ENCODE measurements at places on chromosomes 1 and 21.

DNA sequence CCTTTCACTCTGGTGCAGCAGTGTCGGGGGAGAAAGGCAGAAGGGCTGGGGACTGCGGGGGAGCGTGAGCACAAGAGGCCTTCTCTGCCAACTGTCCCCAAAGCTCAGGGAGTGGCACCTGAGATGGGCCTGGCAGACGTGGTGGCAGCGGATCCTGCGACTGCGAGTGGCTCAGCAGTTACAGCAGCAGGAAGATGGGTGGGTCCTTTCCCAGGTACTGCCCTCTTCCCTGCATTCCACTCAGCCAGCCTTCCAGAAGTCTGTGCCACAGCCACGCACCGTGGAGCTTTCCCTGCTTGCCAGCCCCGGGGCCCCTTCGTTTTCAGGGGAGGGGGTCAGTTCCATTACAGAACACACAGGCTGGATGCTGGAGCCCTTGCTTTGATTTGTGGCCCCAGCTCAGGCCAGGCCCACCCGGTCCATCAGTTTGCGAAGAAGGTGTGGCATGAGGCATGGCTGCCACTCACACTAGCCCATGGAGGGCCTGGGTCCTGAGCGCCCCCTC is 17.2 kb downstream of the MTHFR start:
- no peak for DNase-seq

GRCh38 chr1:173410794-173411236 is 66.3 kb upstream of the PRDX6 start:
- no peak for DNase-seq

DNA sequence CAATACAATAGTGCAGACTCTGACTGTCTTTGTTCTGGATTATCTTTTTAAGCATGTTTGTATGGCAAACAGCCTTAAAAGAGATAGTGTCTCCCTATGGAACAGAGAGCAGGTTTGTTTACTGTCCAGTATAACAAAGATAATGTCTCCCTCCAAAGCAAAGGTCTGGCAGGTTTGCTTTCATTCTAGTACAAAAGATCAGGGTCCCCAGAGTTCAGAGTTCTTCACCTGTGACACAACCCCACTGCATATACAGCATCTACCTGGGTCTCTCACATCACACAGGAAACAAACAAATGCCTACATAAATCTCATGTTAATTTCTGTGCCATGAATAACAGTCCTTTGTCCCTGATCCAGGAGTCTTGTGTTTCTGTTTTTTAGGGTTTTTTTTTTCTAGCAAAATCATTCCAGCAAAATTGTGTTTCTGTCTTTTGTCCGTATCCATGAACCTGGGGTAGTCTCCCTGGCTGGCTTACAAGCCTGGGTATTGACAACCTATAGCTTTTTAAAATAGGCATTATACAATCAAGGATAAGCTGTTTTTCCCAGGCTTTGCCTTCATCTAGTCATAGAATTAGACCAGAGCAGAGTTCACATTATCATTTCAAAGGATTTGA is 89.4 kb upstream of the PTBP2 start:
- DNase-seq = no peak

GRCh38 chr1:11649237-11649623 is 5.0 kb downstream of the FBXO2 start:
- no peak for DNase-seq

- DNase-seq = no peak
These were observed 116.1 kb downstream of the DMRTB1 start for GRCh38 chr1:53575141-53575954.

DNA sequence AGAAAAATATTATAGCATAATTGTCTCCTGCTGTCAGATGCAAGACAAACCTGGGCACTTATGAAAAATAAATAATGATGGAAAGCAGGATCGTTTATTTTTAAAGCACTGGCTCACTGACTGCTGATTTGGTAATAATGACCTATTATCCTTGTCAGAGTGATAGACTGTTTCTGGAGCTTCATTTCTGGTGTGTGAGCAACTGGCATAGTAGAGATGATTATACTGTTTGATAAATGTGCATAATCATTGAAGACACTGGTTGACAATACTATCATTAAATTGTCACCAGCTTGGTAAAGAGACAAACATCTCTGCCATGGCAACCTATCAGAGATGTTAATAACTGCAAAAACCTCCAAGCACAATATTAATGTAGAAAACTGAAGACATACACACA is 179.9 kb upstream of the ZNF644 start:
- no peak for DNase-seq

DNA sequence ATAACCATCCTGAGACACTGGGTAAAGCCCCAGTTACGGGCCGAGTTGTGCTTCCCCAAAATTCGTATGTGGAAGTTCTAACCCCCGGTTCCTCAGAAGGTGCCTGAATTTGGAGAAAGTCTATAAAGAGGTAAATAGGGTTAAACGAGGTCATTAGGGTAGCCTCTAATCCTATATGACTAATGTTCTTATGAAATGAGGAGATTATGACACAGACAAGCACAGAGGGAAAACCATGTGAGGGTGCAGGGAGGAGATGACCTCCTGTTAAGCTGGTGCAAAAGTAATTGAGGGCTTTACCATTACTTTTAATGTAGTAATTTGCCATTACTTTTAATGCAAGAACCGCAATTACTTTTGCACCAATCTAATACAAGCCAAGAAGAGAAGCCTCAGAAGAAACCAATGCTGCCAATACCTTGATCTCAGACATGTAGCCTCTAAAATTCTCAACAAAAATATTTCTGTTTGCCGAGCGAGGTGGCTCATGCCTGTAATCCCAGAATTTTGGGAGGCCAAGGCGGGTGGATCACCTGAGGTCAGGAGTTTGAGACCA is 260.8 kb downstream of the GPATCH2 start:
- DNase-seq = no peak

GRCh38 chr1:19582318-19582717 is 61.8 kb upstream of the NBL1 start:
- no peak for DNase-seq

DNA sequence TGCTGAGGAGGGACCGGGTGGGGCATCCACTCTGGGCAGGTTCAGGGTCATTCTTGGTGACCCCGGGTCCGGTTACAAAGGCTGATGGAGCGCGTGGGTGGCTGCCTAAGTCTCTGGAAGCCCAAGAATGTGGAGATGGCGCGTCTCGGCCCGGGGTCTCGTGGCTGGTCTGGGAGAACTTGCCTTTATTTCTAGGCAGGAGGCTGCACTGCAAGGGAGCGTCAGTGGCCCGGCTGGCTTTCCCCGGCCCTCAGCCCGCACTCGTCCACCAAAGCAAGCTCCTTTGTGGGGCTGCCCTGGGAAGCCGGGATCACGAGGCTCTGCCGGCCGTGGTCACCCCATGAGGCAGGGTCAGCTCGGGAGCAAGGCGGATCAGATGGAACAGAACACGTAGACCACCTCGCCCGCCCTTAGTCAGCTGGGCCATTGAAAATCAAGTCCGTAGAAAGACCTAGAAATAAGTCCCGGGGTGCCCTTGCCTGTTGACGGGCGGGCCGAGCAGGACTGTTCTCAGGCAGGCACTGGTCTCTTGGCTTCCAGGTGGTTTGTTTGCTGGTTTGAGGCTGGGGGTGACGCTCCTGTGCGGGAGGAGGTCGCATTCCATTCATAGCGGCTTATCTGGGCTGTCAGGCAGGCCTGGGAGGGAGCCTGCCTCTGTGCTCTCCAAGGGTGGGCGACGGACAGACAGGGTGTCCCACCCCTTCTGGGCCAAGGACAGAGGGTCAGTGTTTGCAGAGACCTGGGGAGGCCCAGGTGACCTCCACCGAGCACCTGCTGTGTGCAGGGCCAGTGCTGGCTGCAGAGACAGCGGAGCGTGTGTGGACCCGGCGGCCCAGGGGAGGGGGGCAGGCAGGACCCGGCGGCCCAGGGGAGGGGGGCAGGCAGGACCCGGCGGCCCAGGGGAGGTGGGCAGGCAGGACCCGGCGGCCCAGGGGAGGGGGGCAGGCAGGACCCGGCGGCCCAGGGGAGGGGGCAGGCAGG is 25.8 kb downstream of the COL18A1 start:
- no peak for DNase-seq

DNA sequence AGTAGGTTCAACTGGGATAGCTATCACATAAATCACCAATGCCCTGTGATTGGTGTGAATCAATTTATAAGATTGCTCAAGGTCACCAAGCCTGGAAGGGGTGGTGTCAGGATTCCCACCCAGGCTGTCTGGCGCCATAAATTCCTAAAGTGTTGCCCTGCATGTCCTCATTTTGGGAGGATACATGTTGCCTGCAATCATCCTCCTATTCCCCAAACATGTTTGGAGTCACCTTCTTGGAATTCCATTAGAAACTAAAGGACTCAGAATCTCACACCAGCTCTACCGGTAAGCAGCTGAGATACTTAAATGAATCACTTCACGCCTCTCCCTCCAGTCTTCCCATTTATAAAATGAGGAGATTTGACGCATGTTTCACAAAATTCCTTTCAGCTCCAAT is 54.1 kb upstream of the SLC45A1 start:
- no peak for DNase-seq

GRCh38 chr1:1535201-1536018 is 5.0 kb downstream of the TMEM240 start:
- no peak for DNase-seq

GRCh38 chr1:176504848-176505553 is 42.0 kb downstream of the PAPPA2 start:
- no peak for DNase-seq

- DNase-seq = peak; percentile 30
These were observed 212.1 kb downstream of the GPR52 start for GRCh38 chr1:174659823-174660222.

- no peak for DNase-seq
These were observed 282.8 kb upstream of the PKN2 start for GRCh38 chr1:88401313-88401712.

DNA sequence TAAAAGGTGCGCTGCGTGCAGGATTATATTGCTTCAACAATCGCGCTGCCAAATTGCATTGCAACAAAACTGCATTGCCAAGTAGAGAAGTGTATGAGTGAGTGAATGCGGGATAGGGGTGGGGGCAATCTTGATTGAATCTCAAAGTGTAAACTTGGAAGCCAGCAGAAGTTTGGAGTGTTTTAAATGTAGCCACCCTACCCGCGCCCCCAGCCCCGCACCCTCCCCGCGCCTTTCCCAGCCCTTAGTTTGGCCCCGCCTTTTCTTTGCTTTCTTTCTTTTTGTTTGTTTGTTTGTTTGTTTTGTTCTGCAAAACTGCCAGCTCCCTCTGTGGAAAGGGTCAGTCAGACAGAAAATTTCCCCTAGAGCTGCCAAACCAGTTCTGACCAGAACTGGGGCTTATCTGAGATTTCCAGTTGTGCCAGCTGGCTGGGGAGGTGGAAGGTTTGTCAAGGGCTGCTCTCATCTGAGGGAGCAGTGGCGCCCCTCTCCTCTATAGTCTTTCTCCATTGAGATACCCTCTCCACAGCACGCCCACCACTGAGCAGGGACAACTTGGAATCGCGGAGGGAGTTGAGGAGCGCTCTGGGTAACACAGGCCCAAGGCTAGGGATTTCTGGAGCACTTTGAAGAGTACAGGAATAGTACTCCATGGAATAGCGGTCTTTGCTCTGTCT is 666 bp upstream of the BEND5 start:
- DNase-seq = no peak

GRCh38 chr1:9371391-9371935 is 78.8 kb downstream of the SPSB1 start:
- DNase-seq = peak; percentile 54

DNA sequence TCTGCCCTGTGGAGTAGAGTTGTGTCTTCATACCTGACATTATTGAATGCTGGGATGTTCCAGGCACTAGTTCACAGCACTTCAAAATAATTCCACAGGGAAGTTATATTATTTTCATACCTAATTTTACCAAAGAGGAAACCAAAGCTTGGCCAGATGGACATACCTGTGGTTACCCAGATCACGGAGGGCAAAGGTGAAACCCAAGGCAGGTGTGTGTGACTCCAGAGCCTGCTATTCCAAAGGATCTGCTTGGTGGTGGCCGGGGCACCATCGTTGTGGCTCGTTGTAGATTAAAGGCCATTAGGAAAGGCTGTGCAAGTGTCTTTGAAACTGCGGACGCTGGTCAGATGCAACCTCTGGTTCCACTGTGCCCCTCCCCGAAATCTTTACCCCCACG is 108.6 kb downstream of the ZBTB18 start:
- DNase-seq = no peak

- no peak for DNase-seq
These were observed 62.7 kb upstream of the ATP1B1 start for GRCh38 chr1:169043823-169044222.

- no peak for DNase-seq
These were observed 21.6 kb downstream of the LAMB3 start for GRCh38 chr1:209630383-209631225.

DNA sequence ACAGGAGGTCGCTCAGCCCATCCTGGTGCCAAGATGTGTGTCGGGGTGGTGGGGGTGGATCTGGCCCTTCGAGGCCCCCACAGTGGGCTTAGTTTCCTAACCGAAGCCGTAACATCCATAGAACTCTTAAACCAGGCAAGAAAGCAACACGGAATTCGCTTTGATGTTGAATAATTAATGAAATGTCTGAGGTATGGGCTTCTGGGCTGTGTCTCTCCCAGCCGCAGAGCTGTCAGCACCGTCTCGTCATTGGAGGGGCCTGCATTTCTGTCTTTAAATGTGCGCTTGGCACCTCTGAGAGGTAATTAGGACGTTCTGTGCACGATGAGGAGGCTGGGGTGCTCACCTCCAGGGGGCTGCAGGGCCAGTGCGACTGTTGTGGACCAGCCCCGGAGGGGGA is 13.3 kb upstream of the PLCH2 start:
- DNase-seq = no peak

- DNase-seq = no peak
These were observed 19.7 kb downstream of the SLC2A1 start for GRCh38 chr1:42938645-42939615.

DNA sequence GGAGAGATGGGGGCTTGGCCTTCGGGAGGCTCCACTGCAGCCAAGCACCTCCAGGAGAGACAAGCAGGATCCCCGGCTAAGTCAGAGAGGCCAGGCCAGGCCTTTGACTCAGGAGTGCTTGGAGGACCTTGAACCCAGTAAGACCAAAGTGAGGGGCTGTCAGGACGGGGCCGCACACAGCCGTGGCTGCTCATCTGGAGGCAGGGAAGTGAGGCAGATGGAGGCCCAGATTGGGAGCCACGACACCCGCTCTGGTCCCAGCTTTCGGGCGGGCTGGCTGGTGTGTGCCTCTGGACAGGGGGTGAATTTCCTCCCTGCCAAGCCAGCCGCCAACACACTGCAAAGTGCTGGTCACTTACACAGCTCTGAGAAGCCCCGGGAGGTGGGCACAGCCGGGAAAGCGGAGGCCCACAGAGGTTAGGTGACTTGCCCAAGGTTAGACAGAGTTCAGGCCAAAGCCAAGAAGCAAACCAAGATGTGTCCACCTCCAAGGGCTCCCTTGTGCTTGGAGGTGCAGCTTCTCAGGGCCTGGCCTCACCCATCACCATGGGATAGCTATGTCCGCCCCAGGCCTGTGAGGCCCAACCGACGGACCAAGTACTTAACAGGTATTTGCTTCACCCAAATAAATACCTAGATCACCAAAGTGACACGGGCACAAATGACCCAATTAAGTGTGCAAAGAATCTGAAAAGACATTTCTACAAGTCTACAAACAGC is 58.3 kb downstream of the CHD5 start:
- DNase-seq = no peak

- DNase-seq = no peak
These were observed 56.0 kb downstream of the KCNJ15 start for GRCh38 chr21:38312822-38313221.

GRCh38 chr1:58804853-58805565 is 21.2 kb upstream of the JUN start:
- no peak for DNase-seq

Measured in fibroblast of the aortic adventitia (primary cell).